ENCODE measurements at places on chromosomes 4 and X. TPM values are rescaled to one million over a fixed set of nuclear protein-coding genes. Genes with fewer than 3 reads are reported as not detected.
A peak's percentile ranks its signal among the peaks of the same experiment; 100 is the strongest.

GRCh38 chrX:7132335-7133049 is 15.0 kb upstream of the STS start:
- no peak overlapping the region for H3K4me3 ChIP-seq
- no peaks in the 10 kb centered on the region for H3K27me3 ChIP-seq
- H3K36me3 ChIP-seq = no peaks in the 10 kb centered on the region
- peak; percentile 66 for DNase-seq
- H3K27ac ChIP-seq = peak overlapping the region; percentile 28

DNA sequence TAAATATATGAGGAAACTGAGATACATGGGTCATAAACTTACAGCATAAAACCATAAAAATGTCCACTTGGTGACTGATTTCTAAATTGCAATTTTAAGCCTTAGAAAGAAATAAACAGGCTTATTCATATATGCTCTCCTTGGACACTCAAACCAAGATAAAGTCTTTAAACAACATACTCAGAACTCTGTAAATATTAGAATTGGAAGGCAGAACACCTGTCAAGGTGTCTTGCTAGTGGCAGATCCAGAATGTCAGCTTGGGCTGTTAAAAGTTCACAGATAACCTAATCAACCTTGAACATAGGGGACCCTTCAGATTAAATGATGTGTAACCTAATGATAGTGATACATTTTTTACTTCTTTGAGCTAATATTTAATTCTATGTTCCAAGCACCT is 208.1 kb upstream of the ARSJ start:
- no peak overlapping the region for H3K27ac ChIP-seq
- H3K36me3 ChIP-seq = no peaks in the 10 kb centered on the region
- H3K27me3 ChIP-seq = no peaks in the 10 kb centered on the region
- H3K4me3 ChIP-seq = no peak overlapping the region
- DNase-seq = no peak

DNA sequence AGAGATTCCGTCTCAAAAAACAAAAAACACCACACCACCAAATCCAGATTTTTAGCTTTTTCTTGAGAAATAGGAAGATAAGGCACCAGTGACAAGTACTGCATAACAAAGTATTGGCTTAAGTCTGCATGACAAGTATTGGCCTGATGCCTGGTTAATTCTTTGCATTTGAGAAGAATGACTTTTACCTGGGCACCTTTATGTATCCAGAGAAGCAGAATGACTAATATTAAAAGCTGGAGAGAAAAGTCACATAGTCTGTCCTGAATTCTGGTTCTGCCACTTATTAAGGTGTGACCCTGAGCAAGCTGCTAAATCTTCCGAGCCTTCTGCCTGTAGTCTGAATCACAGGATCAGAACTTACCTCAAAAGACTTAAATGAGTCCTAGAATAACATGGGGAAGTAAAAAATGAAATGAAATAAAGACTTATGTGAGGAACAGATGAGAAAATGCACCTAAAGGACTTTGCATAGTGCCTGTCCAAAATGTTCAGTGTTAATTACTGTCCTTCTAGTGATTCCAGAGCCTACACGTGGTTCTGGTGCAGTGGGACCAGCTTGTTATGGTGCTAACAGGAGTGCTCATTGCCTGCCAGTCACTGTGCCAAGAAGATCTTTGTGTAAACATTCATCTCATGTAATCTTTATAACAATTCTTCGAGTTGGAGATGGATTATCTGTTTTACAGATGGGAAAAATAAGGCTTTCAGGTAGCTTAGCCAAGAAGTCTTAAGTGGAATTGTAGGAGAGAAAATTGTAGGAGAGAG is 31.6 kb downstream of the UGDH start:
- no peak overlapping the region for H3K4me3 ChIP-seq
- DNase-seq = no peak
- H3K27ac ChIP-seq = no peak overlapping the region
- H3K27me3 ChIP-seq = no peaks in the 10 kb centered on the region
- no peaks in the 10 kb centered on the region for H3K4me1 ChIP-seq
- peaks cover 18% of the 10 kb centered on the region for H3K36me3 ChIP-seq

- DNase-seq = no peak
- no peaks in the 10 kb centered on the region for H3K4me1 ChIP-seq
- no peak overlapping the region for H3K27ac ChIP-seq
- H3K27me3 ChIP-seq = peaks cover 8% of the 10 kb centered on the region
Measured at GRCh38 chr4:15738877-15739276, 36.0 kb downstream of the BST1 start.

Gene UGT2A1
- not detected for total RNA-seq

Gene CFI
- 23.6 TPM for total RNA-seq

- no peak overlapping the region for H3K27ac ChIP-seq
- H3K27me3 ChIP-seq = no peaks in the 10 kb centered on the region
- DNase-seq = no peak
- H3K4me3 ChIP-seq = no peak overlapping the region
Measured at GRCh38 chrX:53483416-53483815, 49.2 kb upstream of the HSD17B10 start.
